ENCODE measurements at places on chromosomes 13 and 19.

DNA sequence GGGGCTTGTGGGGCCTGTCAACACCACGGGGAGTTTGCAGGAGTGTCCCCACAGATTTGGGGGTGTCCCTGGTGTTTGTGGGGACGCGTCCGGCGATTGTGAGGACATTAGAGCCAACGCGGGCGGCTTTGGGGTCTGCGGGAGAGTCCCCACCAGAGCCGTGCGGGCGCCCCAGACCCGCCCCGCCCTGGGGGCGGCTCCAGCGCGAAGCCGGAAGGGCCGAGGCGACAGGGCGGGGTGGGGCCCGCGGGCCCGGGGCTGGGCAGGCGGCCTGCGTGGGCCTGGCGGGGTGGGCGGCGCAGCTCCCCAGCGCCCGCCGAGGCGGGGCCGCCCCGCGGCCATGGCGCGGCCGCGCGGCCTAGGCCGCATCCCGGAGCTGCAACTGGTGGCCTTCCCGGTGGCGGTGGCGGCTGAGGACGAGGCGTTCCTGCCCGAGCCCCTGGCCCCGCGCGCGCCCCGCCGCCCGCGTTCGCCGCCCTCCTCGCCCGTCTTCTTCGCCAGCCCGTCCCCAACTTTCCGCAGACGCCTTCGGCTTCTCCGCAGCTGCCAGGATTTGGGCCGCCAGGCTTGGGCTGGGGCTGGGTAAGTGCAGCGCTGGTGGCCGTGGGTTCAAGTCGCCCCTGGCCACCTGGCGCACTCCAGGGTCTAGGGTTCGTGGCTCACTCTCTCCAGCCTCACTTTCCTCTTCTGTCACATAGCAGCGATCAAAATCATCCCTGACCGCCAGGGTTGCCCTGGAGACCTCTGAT is 10.3 kb downstream of the PDE4A start:
- no peak for DNase-seq

GRCh38 chr19:33473653-33474305 is 47.8 kb downstream of the PEPD start:
- DNase-seq: no peak

DNA sequence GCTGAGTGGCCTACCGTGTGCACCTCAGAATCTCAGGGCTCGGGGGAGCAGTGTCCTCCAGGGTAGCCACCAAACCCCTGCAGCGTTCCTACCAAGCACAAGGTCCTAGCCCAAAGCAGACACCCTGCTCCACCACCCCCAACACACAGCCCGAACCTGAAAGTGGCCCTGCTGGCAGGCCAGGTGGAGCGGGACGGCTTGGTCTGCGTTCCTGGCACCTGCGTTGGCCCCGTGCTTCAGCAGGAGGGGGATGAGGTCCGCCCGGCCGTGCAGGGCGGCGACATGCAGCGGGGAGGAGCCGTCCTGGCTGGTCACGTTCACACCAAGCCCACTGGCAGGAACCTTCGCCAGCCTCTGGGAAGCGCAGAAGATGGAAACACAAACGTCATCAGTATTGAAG is 26.5 kb downstream of the PDCD5 start:
- DNase-seq: no peak

- no peak for DNase-seq
Observed at GRCh38 chr13:106700439-106700838, 132.5 kb upstream of the ARGLU1 start.

- DNase-seq: no peak
Observed at GRCh38 chr19:5005096-5005495, 36.2 kb downstream of the KDM4B start.

GRCh38 chr13:49308097-49308875 is 60.6 kb downstream of the CDADC1 start:
- DNase-seq: no peak
